NCI-H1048 (cell line): ENCODE measurements at places on chromosomes 2 and 18.
A peak's percentile ranks its signal among the peaks of the same experiment; 100 is the strongest.

DNA sequence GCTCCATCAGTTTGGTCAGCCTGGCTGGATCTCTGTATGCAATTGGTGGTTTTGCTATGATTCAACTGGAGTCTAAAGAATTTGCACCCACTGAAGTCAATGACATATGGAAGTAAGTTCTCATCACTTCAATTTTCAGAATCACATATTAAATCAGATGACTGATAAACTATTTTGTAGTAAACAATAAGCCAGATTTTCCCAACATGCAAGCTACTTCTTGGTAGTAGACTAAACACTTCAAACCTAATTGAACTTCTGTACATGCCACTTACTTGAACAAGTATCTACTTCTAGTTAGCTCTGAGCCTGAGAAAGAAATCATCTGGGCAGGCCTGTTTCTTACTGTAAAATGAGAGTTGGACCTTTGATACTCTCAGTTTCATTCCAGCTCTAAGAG lies 11.4 kb downstream of the KLHL41 start:
- no peak for DNase-seq

- no peak for DNase-seq
Observed at GRCh38 chr18:62334120-62334519, 9.0 kb downstream of the TNFRSF11A start.

DNA sequence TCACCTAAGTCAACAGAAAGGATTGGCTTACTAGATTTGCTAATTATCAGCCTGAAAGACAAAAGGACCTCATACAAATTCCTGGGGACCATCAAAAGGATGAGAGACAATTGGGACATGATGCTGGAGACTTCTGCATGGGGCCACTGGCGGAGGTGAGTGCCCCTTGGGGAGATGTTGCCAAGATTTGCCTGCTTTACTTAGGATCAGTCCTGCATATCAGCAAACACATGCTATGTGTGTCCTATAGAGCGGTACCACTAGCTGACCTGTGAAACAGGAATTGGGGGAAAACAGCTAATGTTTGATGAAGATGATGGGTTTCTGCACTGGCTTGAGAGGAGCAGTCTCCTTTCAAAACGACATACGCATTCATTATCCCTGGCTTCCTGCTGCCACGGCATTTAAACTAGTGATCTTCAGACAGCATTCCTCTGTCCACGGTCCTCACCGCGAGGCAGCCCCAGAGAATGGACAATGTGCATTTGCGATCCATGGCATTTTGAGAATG lies 104.2 kb downstream of the TGIF1 start:
- no peak for DNase-seq

DNA sequence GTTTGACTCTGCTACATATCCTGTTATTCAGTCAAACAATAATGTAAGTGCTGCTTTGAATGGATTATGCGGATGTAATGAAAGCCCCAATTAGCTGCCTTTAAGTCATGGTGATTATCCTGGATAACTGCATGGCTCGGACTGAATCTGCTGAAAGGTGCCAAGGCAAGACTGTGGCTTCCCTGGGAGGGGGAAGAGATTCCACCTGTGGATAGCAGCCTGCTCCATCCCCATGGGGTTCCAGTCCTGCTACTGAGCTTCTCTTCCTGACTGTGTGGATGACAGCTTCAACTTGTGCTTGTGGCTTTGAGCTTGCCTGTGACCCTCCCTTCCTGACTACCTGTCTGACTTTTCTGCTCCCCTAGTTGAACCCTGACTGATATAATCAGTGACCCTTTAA lies 540.0 kb upstream of the GYPC start:
- no peak for DNase-seq

DNA sequence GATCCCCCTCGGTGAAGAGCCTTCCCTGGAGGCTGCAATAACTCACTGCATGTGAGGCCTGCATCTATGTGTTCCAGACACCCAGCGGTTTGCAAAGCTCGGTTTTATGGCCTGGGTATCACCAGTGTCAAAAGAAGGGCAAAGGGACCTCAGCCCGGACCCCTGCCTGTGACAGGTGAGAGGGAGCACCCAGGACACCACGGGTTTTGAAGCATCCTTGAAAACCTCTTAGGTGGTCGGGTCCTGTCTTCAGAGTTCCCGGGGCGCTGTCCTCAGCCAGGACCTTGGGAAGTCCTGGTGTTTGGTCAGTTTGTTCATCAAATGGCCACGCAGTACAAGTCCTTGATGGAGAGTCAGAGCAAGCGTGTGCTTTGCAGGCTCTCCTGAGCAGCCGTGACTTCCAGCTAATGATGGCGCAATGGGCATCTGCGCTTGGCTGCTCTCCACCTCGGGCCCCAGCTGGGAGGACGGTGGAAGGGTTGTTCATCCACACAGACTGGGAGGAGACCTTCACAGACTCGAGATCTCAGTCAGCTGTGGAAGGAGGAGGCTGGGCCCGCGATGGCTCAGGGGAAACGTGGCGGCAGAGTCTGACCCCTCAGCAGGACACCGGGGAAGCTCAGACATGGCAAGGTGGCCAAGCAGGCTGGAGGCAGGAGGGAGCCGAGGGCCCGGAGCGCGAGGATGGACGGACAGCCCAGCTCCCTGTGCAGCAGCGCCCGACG lies 113.1 kb upstream of the GPC1 start:
- no peak for DNase-seq

DNA sequence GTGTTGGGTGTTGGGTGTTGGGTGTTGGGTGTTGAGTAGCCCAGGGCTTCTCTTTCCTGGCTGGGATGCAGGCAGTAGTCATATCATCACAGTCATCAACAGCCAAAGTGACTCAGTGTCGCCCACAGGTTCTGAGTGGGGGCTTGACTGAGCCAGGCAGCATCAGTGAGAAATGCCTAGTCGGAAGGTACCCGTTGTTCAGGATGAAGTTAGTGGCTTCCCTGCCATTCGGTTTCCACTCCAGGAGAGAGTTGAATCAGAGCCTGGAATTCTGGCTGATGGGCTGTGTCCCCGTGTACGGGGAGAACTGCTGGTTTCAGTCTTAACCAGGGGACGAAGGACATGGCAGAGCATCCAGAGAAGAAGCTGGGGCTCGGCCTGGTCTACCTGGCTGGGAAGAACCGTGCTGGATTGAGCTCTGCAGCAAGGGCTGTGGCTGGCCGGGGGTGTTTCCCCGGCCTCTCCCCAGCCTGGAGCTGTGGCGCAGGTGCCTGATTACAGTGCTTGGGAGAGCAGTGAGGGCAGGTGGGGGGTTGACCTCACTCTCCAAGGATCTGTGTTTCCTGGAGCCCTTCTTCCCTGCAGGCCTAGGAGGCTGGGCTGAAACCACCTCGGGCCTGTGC lies 49.4 kb downstream of the AGAP1 start:
- DNase-seq: no peak

DNA sequence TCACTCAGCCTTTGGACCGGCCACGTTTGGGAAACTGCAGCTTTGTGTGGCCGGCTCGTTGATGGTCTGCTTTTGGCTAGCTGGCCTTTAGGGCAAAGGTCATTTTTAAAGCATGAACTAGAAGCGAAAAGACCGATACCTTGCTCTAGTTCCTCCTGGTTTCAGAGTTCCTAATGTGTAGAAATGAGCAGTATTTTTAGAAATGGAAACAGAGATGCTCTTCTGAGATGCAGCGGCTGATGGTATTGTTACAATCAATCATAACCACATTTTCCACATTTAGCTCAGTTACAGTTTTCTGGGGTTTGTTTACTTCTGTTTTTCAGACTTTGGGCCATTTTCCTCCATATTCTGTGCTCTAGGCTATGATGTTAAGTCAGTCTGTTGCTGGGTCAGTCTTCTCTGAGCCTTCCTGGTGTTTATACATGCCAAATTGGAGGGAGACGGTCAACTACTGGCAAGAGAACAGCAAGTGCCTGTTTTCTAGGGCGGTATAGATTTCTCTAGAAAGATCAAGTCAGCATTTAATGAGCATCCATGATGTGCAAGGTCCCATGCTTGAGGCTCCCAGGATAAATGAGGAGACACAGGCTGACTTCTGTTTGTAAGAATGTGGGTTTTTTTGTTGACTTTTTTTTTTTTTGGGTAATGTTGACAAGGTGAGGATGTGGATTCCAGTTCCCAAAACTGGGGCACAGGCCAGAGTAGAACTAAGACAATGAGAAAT lies 28.0 kb downstream of the RNF144A start:
- no peak for DNase-seq

- DNase-seq: no peak
Observed at GRCh38 chr18:49026501-49027373, 76.0 kb upstream of the SMAD7 start.

DNA sequence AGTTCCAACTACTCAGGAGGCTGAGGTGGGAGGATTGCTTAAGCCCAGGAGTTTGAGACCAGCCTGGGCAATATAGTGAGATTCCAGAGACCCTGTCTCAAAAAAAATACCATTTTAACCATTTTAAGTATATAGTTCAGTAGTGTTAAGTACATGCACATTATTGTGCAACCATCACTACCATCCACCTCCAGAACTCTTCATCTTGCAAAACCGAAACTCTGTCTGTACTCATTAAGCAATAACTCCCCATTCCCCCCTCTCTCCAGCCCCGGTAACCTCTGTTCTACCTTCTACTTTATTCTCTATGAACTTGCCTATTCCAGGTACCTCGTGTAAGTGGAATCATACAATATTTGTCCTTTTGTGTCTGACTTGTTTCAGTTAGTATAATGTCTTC lies 86.4 kb downstream of the GFPT1 start:
- DNase-seq: no peak

GRCh38 chr2:191690327-191690726 lies 12.4 kb downstream of the NABP1 start:
- no peak for DNase-seq

GRCh38 chr2:153715218-153715850 lies 156.4 kb upstream of the GALNT13 start:
- no peak for DNase-seq

DNA sequence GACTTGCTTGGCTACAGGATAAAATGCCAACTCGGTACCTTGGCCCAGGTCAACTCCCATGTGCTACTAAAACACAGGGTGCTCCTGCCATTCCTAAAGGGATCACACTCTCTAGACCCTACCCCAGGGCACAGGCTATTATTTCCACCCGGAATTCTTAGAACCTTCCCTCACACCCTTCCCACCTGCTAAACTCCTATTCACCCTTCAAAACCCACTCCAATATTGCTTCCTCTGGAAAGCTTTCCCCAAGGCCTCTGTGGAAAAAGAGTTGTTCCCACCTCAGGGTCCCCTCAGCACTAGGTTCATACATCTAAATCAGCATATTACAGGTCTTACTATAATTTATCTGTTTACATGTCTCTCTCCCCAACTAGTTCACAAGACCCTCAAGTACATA lies 75.0 kb upstream of the TANC1 start:
- DNase-seq: no peak

DNA sequence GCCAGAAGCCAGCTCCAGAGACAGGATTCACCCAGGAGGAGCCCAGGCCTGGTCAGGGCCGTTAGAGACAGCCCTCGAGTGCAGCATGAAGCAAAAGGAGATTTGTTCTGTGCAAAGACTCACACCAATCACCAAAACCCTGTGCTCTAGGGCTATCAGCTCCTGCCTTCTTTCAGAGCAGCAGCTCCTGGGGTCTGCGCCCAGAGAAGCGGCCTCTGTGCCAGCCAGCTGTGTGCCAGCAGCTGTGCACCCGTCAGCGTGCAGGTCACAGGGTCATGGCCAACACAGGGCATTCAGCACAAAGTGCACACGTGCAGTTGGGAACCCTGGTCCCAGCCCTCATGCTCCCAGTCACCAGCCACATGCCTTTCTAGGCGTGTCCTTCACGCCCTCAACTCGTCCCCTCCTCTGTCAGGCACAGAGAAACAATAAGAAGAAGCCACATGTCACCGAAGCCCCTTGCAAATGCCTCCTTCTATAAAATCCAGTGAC lies 49.3 kb downstream of the ZNF516 start:
- DNase-seq: no peak

GRCh38 chr2:39737661-39738060 lies 41.4 kb downstream of the THUMPD2 start:
- DNase-seq: no peak

- DNase-seq: no peak
Observed at GRCh38 chr2:100819370-100820272, at the start of gene NPAS2. Gene NPAS2, plus strand, starts transcription at chr2:100820139. Its CDS starts 84,616 bp downstream, at chr2:100904755.

DNA sequence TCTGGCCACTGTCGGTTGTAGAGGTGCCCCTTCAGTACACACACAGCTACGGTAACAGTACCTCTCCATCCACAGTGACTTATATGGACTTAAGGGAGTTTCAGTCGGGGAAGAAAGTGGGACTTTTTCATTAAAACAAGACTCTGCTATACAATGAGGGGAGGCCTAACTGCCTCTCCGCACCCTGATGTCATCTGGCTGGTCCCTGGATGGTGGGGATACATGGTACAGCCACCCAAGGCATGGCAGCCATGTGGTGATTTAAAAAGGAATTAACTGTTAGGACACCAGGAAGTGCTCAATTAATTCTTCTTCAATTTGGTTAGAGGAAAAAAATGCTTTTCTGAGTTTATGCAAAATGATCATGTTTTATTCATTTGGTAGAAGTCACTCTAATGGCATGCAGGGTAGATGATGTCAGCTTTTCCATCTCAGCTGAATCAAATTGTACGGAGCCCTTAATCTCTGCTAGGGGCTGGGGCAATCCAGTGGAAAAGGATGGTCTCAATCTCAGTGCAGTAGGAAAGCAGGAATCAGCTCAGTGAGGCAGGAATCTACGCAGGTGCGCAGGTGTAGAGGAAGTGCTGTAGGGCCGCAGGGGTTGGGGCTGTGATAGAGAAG lies 243.9 kb downstream of the PRKCE start:
- DNase-seq: no peak

- no peak for DNase-seq
Observed at GRCh38 chr2:172153757-172154156, 51.1 kb upstream of the DLX2 start.

DNA sequence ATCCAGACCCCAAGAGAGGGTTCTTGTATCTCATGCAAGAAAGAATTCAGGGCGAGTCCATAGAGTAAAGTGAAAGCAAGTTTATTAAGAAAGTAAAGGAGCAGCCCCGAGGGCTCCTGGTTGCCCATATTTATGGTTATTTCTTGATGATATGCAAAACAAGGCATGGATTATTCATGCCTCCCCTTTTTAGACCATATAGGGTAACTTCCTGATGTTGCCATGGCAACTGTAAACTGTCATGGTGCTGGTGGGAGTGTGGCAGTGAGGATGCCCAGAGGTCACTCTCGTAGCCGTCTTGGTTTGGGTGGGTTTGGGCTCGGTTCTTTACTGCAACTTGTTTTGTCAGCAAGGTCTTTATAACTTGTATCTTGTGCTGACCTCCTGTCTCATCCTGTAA lies 750.2 kb upstream of the FANCL start:
- DNase-seq: peak; percentile 13

DNA sequence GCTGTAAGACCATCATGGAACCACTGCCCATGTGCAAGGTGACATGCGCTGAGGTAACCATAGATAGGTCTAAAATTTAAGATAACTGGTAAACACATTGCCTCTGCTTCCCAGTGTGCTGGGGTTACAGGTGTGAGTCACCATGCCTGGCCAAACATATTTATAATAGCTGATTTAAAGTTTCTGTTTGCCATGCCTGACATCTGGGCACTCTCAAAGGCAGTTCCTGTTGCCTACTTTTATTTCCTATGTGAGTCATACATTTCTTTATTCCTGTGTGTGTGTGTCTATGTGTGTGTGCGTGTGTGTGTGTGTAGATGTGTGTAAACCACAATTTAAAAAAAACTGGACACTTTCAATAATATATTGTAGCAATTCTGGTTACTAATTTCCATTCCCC lies 415.2 kb upstream of the NETO1 start:
- DNase-seq: no peak
